Gastrocnemius medialis (tissue), 4 donors: ENCODE measurements at places on chromosomes 7 and 10. TPM values are rescaled to one million over a fixed set of nuclear protein-coding genes. Genes with fewer than 3 reads are reported as not detected.

The SFTPA2 gene
- not detected for total RNA-seq

The CNPY1 gene
- not detected for total RNA-seq

DNA sequence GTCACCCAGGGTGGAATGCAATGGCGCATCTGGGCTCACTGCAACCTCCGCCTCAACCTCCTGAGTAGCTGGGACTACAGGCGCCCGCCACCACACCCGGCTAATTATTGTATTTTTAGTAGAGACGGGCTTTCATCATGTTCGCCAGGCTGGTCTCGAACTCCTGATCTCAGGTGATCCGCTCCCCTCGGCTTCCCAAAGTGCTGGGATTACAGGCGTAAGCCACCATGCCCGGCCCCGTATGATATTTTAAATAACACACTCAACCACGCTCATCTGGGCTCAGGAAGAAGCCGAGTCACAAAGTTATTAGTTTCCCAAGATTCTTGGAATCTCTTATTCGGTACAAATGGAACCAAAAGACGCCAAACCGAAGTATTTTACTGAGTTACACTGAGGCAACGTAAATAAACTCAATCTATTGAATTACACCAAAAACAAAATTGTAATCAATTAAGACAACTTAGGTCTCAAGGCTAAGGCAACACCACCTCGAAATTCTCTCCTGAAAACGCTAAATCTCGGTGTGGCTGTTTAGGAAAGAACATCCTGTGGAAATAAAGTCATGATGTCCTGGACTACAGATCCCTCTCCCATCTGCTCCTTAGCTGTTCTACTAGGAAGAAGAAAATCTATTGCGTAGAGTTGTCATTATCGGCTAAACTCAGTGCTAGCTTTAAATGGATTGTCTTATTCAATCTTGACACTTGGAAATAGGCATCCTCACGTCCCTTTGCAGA is 910 bp downstream of the ARHGAP19 start:
- no peak for DNase-seq

DNA sequence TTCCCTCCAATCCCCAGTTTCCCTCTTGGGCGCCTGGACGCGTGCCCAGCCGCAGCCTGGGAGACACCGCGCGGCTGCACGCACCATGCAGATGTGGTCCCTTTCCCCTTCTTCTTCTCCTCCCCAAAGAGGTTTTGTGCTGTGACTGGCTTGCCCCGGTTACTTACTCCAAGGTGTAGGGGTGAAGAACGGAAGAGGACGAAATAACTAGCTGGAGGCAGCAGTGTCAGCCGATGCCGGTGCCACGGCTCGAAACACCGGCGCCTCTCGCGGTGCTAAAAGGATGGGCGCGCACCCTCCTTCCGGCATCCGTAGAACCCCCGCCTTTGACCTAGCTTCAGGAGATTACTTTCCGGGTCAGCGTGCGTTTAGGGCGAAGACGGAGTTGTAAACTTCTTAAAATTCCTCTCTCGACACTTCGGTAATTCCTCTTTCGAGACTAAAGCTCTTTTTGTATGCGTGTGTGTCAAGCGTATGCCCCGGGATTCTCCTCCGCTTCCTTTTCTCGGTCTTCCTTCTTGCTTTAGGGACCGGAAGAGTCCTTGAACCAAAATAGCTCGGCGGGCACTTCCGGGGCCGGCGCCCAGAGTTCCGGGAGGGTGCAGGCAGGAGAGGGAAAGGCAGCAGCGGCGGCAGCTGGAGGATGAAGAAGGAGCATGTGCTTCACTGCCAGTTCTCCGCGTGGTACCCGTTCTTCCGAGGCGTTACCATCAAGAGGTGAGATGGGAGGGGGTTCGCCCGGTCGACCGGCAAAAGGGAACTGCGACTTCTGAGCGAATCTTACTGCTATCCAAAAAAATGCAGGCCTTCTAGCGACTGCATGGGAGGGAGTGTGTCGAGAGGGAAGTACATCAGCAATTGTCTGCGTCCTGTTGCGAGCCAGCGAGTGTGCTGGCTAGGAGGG is at the start of the genes CDC123 and NUDT5:
Gene CDC123 (plus strand): TSS at position 586 of the 904 bp plus-strand sequence. CDS start 58 bp downstream, at position 644.
Gene NUDT5 (minus strand): TSS at position 289 of the 904 bp plus-strand sequence. CDS start 9,600 bp downstream, outside the sequence.
- DNase-seq: peak; percentile 86

DNA sequence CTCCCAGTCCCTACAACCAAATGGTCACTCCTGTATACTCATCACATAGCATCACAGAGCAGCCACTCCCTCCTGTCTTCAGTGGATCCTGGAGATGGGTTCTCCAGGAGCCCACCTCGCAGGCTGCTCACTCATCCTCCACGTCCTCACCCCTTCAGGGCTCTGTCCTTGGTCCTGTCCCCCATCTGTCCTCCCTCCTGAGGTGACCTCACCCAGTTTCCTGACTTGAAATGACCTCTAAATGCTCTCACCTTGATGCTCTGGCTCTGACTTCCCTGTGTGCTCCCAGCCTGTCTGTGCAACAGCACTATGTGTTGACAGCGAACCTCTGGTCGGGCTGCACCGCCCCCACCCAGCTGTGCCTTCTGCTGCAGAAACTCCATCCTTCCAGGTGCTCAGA is 2.1 kb upstream of the PPP2R2D start:
- DNase-seq: no peak

The CADPS2 gene
- total RNA-seq: 3.7 TPM

DNA sequence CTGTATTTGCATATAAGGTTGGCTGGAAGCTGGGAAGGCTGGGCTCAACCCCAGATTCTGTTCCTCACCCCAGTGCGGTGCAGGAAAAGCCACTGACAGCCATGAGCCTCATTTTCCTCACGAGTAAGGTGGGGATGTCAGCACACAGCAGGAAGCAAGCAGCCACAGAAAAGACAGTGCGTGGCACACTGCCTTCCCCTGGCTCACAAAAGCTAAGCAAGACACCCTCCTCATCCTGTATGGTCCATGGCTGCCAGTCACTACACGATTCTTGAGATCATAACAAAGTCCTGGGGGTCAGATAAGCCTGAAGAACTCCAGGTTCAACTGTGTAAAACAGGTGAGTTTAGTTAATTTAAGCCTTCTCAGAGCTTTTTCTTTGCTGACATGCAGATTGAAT is 28.9 kb upstream of the DDC start:
- no peak for DNase-seq

The BHLHA15 gene
- total RNA-seq: not detected

The SEMA4G gene
- total RNA-seq: 0.52 TPM

- DNase-seq: peak; percentile 46
Observed at GRCh38 chr7:29102558-29103151, 43.7 kb downstream of the CPVL start.

DNA sequence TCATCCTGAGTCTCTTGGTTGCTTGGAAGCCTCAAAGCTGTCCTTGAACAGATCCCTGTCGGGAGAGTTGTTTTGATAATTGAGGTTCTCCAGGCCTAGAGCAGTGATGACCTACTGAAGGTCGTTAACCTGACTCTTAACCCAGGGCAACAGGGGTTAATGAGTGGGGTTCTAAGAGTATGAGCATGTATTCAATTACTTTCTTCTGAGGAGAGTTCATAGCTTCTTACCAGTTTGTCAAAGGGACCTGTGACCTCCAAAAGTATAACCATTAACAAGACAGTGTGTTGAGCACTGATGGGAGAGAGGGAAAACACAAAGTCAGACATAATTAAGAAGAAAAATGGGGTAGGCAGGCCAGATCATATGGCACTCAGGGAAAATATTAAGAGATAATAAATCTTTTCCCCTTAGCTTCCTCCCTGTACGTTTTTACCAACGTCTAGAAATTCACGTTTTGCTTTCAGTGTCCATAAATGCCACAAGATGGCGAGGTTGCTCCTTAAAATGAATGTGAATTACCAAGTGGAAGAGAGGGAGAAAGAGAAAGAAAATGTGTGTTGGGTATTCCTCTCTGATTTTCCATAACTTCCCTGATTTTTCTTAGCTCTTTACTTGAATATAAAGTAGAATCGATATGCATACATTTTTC is 97.6 kb downstream of the SUGCT start:
- no peak for DNase-seq

The ZNF727 gene
- total RNA-seq: 1.6 TPM

DNA sequence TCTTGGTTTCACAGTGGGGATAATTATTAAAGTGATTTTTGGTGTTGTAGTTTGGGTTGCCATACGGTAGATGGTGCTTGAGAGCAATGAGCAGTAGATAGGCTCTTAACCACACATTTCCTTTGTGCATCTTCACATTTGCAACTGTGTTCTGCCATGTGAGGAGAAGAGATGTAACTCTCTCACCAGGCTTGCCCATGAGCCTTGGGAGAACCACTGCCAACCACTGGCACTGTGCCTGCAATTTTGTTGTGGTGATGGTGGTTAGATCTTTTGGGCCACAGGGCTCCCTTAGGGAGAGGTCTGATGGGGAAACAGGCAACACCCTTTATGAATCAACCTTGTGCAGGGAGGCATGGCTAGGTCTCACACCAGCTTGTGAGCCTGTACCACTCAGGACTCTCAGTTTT is 204.3 kb downstream of the CCDC7 start:
- no peak for DNase-seq

DNA sequence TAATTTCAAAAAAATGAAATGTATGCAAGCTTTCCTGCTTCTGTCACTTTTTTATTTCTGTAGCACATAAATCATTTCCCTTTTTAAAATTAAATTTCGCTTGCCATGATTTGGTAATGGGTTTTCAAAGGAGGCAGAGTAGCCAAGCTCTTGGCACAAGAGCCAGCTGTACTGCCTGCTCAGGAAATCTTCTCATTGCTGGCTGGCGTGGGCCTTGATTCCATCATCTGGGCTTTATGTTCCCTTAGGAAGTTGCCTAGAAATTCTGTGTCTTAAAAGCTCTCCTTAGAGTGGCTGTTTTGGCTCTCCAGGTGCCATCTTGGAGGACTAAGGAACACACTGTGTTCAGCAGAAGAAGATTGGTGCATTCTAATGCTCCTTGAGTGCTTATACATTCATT is 107.4 kb downstream of the ARID5B start:
- no peak for DNase-seq

DNA sequence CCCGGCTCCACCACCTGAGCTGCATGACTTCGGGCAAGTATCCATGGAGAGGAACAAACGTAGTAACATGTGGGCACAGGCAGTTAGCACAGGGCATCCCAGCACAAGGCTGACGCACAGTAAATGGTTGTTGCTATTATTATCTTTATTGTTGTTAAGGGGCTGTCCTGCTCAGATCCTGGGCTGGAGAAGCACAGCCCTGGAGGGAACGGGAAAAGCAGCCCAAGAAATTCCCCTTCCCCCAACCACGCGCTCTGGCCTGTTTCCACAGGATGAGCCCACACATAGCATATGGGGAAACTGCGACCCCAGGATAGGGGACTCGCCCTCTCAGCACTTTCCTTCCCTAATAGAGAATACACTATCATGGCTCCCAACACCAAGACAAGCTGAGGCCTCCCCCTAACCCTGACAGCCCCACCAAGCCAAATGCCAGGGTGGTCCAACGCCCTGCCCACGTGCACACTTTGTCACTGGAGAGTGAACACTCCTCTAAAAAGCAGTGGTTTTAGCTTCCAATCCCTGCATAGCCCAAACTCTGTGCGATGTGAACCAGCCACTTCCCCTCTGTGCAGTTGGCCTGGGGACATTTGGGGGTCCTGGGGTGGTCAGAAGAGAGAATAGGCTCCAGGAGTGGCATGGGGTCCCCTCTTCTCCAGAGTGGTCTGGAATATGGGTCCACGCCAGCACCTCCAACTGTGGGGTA is 11.0 kb downstream of the PSD start:
- no peak for DNase-seq

The GTF2I gene
- 125 TPM for total RNA-seq

GRCh38 chr10:43264344-43264964 is 2.4 kb downstream of the RASGEF1A start:
- no peak for DNase-seq

DNA sequence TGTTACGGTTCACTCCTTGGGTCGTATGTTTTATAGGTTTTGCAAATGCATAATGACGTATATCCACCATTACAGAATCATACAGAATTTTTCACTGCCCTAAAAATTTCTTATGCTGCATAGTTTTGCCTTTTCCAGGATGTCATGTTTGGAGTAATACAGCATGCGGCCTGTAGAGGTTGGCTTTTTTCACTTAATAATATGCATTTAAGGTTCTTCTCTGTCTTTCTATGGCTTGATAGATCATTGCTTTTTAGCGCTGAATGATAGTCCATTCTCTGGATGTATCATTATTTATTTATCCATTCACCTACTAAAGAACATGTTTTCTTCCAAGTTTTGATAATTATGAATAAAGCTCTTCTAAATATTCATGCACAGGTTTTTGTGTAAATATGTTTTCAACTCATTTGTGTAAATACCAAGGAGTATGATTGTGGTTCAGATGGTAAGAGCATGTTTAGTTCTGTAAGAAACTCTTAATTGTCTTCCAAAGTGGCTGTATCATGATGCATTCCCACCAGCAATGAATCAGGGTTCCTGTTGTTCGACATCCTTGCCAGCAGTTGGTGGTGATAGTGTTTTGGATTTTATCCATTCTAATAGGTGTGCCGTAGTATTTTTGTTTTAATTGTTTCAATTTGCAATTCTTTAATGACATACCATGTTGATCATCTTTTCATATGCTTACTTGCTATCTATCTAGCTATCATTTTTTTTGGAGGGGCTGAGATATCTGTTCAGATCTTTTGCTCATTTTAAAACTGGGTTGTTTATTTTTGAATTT is 531.2 kb upstream of the GHITM start:
- no peak for DNase-seq

DNA sequence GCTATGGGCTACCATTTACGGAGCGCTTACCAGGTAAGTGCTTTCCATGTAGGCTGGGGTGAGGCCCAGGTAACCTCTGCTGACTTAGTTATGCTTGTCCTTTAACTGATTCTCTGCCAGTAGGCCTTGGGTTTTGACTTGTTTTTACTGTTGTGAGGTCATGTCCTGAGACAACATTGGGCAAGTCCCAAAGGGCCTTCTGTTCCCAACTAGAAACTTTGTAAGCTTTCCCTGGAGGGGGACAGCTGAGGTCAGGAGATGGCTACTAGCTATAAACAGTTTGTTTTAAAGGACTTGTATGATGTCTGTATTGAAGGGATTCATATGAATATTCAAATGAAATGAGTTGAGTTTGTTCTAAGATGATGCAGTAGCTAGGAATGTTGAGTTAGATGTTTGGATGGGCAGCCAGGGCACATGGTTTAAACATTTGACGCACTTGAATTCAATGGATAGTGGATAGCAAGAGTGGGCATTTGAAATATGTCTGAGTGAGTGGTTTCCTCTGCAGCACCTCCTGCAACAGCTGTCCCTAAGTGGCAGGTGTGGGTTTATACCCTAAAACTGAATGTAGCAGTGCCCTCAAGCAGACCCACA is 10.0 kb upstream of the SGPL1 start:
- DNase-seq: no peak

The GIMAP4 gene
- 16.1 TPM for total RNA-seq

GRCh38 chr7:127870231-127870907 is 160.9 kb downstream of the LRRC4 start:
- no peak for DNase-seq

GRCh38 chr10:44890696-44891563 is 20.2 kb upstream of the TMEM72 start:
- no peak for DNase-seq

GRCh38 chr7:111113263-111114017 is 22.5 kb downstream of the LRRN3 start:
- no peak for DNase-seq

DNA sequence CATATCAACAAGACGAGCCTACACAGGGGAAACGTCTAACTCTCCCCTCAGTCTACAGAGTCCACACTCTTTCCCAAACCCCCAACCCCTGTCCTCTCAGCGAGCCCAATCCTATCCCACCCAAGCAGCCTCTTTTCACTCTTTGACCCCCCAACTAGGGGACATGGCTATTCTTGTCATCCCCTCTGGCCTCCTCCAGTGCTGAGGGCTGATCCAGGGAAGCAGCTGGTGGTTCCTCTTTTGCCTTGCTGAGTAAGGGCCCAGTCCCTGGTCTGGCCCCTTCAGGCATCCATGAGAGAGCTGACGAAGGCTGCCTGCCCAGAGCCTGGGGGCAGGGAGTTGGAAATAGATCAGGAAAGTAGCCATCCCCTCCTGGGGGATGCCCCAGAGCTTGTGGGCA is 6.4 kb downstream of the NOBOX start:
- DNase-seq: no peak

The EVX1 gene
- total RNA-seq: not detected
